ENCODE measurements at places on chromosomes 13 and 19.

DNA sequence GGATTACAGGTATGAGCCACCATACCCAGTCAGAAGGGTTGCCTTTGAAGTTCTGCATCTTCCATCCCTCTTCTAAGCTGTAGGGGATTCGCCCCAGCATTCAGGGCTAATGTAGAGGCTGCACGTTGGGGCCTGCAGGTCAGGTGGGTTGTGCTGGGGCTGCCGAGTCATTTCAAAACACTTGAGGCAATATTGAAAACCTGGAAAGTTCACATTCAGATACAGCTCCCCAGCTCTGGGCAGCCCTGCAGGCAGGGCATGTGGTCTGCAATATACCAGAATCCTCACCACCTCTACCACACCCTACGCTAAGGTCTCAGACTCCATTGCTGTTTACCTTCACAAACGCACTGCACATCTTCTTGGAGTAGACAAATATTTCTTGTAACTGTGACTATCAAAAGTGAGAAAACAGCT lies 24.6 kb downstream of the CCNE1 start:
- DNase-seq, result no peak

GRCh38 chr19:28103921-28104320 lies 1109.0 kb downstream of the UQCRFS1 start:
- no peak for DNase-seq

DNA sequence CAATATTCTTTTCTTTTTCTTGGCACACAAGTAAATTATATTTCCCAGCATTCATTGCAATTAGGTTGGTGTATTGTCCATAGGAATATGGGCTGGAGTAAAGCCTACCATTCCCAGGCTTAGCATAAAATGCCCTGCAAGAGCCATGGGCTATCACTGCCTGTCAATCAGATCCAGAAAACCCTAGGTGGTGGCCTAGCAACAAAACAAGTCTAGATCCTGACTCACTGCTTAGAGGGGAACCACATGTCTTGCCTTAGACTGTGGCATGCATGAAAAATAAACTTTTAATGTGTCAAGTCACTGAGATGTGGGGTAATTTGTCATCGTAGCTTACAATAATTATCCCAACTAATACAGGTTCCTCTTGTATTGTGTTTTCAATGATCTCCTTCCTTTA lies 16.2 kb downstream of the SOX21 start:
- no peak for DNase-seq

GRCh38 chr19:33194886-33195644 lies 935 bp downstream of the LRP3 start:
- DNase-seq, result peak; percentile 41

- peak; percentile 53 for DNase-seq
Measured at GRCh38 chr19:29858000-29858596, 46.3 kb downstream of the CCNE1 start.

- no peak for DNase-seq
Measured at GRCh38 chr13:37997641-37998040, 128.1 kb upstream of the TRPC4 start.

GRCh38 chr13:46382224-46382623 lies 4.8 kb downstream of the RUBCNL start:
- no peak for DNase-seq

- DNase-seq, result peak; percentile 59
Measured at GRCh38 chr19:47699360-47699917, 13.8 kb upstream of the EHD2 start.

GRCh38 chr19:46014941-46015686 lies 7.7 kb downstream of the PGLYRP1 start:
- peak; percentile 84 for DNase-seq

- DNase-seq, result no peak
Measured at GRCh38 chr19:652467-653389, 10.3 kb downstream of the RNF126 start.

GRCh38 chr13:50187352-50188029 lies 172.2 kb downstream of the KCNRG start:
- no peak for DNase-seq

DNA sequence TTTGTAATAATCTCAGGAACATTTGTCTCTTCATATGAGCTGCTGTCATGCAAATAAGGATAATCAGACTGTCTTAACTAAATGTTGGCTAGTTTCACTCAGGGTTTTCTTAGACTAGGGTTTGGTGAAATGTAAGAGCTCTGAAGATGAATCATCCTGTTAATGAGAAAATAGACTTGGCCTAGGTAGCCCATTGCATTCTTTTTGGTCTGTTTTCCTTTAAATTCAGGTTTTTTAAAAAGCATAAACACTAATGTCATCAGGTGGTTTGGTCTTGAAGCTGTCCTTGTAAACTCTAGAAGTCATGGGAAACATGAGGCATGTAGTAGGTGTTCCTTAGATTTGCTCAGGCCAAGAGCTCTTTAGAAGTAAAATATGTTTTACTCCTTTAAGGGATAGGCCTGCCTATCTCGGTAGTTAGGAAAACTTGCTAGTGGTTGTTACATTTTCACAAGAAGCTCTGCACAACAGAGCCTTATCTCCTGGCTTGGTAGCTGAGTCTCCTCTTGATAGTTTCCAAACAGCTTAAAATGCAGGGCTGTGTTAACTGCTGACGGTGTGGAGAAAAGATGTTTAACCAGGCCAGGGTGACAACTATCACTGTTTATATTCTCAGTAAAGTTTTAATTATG lies 62.0 kb upstream of the C1QTNF9B start:
- no peak for DNase-seq

DNA sequence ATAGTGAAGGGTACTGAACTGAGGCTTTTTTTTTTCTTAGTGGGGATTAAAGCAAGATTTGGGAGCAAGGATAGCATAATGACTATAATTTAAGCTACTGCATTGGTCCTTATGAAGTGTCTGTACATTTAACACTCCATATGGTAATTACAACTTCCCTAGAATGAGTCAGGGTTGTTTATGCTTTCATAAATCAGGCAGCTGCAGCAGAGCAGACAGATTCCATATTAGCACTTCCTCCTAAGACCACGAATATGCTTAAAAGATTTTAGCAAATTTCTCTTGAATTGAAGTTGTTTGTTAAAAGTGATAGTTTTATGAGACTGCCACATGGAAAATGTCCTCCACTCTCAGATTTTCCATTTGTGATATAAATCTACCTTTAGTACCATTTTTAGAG lies 401.1 kb upstream of the SPRY2 start:
- no peak for DNase-seq

DNA sequence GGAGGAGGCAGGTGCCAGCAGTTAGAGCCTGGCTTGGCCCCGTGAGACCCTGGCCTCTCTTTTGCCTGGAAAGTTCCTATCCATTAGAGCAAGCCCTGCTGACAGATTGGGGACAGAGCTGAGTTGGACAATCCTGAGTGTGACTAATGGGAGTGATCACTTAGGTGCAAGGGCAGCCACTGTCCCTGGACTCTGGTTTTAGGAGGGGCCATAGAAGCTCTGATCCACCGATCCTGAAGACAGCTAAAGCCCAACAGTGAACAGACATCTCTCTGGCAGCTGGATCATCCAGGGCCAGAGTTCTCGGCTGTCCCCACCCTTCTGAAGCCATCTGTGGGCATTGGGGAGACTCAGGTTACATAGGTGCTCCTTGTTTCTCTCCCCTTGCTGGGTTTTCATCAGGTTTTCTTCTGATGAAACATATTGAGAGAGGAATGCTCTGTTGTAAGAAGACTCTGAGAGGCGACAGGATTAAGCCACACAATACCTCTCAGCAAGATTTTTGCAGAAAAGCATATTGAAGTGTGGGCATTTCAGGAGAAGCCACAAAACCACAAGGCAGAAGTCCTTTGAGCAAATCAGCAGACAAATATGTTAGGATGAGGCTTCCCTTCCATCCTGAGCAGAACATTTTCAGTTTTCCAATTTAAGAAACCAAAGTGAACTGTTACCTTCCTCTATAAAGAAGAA lies 288.0 kb upstream of the MAB21L1 start:
- no peak for DNase-seq

- no peak for DNase-seq
Measured at GRCh38 chr13:46667687-46668281, 114.8 kb downstream of the LRCH1 start.

- no peak for DNase-seq
Measured at GRCh38 chr13:84445776-84446175, 563.5 kb upstream of the SLITRK1 start.

DNA sequence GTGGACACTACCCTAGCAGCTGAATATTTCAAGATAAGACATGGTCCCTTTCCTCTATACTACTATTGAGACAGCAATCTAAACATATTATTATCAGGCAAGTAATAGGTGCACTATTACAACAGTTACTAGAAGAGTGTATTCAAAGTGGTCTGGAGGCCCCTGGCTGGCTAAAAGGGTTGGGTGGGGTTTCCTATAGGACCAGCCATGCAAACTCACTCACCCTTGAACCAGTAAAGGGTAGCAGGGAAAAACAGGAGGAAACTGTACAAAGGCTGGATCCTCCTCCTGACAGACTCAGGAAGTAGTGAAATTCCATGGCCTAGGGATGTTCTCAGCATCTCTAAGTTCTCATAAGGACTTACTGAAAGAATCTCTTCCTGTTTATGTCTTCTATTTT lies 7.7 kb downstream of the SMAD9 start:
- DNase-seq, result no peak

DNA sequence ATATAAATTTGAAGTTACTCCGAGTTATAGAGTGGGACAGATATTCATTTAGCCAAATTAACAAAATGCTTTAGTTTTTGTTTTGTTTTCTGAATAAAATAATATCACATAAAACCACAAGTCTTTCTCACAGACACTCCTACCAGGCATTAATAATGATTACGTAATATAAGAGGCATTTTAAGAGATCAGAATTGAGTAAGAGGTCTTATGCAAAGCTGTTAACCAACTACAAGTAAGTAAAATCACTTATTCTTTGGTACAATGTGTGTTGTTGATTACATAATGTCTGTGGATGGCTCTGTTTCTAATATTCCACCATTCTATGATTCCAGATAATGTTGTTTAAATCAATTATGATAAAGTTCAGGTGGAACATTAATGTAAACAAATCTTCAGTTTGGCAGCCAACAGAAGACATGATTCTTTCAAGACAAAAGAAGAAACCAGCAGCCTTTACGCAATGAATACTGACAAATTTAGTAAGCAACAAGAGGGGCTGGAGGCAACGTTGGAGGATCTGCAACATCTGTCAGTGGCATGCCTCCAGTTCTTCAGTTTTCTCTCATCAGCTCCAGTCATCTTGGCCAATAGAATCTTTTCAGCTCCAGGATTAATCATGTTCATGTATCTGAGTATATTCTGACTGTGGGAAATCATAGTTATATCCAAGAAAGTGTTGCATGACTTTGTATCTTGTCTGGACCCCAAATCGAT lies 403.8 kb downstream of the SLITRK5 start:
- peak; percentile 19 for DNase-seq

- DNase-seq, result no peak
Measured at GRCh38 chr13:79373916-79374315, 32.1 kb downstream of the RBM26 start.

- DNase-seq, result no peak
Measured at GRCh38 chr13:20708216-20708615, 4.7 kb downstream of the IL17D start.
